ENCODE measurements at places on chromosomes 4 and X. TPM values are rescaled to one million over a fixed set of nuclear protein-coding genes. Genes with fewer than 3 reads are reported as not detected.
A peak's percentile ranks its signal among the peaks of the same experiment; 100 is the strongest.

GRCh38 chrX:133776072-133776471 lies 209.3 kb downstream of the GPC3 start:
- no peaks in the 10 kb centered on the region for H3K4me1 ChIP-seq
- H3K36me3 ChIP-seq = no peaks in the 10 kb centered on the region
- no peak overlapping the region for H3K4me3 ChIP-seq
- no peak for DNase-seq
- no peak overlapping the region for H3K27ac ChIP-seq
- H3K27me3 ChIP-seq = no peaks in the 10 kb centered on the region

DNA sequence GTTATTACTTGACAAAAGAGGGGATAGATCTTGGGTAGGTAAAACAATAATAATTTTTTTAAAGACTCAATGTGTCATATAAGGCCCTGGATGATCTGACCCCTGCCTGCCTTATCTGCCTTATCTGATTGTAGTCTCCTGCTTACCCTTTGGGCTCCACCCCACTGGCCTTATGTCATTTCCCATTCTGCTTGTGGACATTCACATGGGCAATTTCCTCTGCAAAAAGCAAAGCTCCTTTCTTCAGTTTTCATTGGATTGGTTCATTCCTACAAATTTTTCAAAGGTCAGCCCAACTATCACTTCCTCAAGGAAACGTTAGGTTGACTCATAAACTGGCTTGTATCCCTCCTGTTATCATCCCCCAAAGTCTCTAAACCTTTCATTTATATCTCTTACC lies 15.7 kb upstream of the TET2 start:
- H3K27ac ChIP-seq = no peak overlapping the region
- no peaks in the 10 kb centered on the region for H3K27me3 ChIP-seq
- H3K4me1 ChIP-seq = no peaks in the 10 kb centered on the region
- no peaks in the 10 kb centered on the region for H3K36me3 ChIP-seq
- H3K4me3 ChIP-seq = no peak overlapping the region

GRCh38 chr4:3196670-3197359 lies 52.1 kb upstream of the MSANTD1 start:
- H3K27ac ChIP-seq = no peak overlapping the region
- no peaks in the 10 kb centered on the region for H3K27me3 ChIP-seq
- H3K36me3 ChIP-seq = peaks cover 76% of the 10 kb centered on the region
- no peak overlapping the region for H3K4me3 ChIP-seq
- DNase-seq = peak; percentile 16

DNA sequence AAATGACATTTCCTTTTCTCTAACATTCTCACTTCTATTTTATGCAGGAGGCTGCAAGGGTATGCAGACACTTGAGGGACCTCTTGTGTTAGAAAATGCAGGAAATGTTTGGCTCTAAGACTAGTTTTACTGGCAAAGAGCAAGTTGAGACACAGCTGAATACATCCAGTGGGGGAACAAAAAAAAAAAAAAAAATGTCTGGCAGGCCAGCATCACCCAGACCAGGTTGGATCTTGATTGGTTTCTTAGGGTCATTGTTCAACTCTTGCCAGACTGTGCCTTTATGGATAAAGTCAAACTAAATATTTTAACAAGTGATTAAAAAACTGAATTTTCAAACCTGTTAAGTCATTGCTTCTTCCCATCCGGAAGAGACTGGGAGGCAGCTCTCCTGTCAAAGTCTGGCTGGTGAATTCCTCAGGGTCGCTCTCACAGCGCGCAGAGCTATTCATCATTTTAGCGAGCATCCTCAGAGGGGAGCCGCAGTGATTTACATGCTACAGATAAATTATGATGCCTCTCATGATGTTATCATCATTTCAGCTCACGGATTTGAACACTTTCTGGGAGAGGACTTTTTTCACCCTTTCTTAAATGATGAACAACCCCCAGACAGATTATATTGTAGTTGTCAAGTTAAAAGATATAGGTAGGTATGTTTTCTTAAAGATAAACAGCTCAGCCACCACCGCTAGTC lies 23.6 kb upstream of the PACRGL start:
- H3K4me3 ChIP-seq = no peak overlapping the region
- H3K4me1 ChIP-seq = no peaks in the 10 kb centered on the region
- H3K27me3 ChIP-seq = peaks cover 6% of the 10 kb centered on the region
- no peak for DNase-seq
- no peaks in the 10 kb centered on the region for H3K36me3 ChIP-seq

GRCh38 chr4:18664171-18664570 lies 642.6 kb upstream of the LCORL start:
- H3K36me3 ChIP-seq = no peaks in the 10 kb centered on the region
- DNase-seq = no peak
- no peaks in the 10 kb centered on the region for H3K27me3 ChIP-seq

DNA sequence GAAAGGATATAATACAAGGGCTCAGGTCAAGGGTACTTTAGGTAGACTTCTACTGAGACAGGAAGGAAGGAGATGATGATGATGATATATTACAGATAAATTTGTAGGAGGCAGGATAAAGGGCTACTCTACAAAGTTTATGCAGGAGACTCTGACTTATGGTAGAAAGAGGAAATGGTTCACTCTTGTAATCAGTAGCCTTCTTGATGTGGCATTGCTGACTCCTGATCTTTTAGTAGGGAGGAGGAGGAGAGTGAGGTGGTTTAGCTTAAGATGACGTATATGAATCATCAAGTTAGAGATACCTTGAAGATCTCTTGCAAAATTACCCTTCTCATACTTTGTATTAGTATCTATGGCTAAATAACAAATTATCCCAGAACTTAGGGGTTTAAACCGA lies 4.7 kb downstream of the BLTP1 start:
- no peak overlapping the region for H3K4me3 ChIP-seq
- peaks cover 9% of the 10 kb centered on the region for H3K36me3 ChIP-seq
- H3K27ac ChIP-seq = no peak overlapping the region
- H3K27me3 ChIP-seq = no peaks in the 10 kb centered on the region

GRCh38 chr4:147498031-147498660 lies 17.2 kb downstream of the EDNRA start:
- no peaks in the 10 kb centered on the region for H3K27me3 ChIP-seq
- no peak overlapping the region for H3K27ac ChIP-seq
- H3K4me3 ChIP-seq = no peak overlapping the region
- no peak for DNase-seq
- no peaks in the 10 kb centered on the region for H3K4me1 ChIP-seq
- no peaks in the 10 kb centered on the region for H3K36me3 ChIP-seq

GRCh38 chr4:72954811-72955210 lies 114.7 kb downstream of the COX18 start:
- no peaks in the 10 kb centered on the region for H3K4me1 ChIP-seq
- H3K36me3 ChIP-seq = no peaks in the 10 kb centered on the region
- no peak overlapping the region for H3K4me3 ChIP-seq
- H3K27me3 ChIP-seq = no peaks in the 10 kb centered on the region
- DNase-seq = no peak
- no peak overlapping the region for H3K27ac ChIP-seq

GRCh38 chr4:4594285-4594920 lies 52.6 kb upstream of the STX18 start:
- peak overlapping the region; percentile 73 for H3K27ac ChIP-seq
- no peaks in the 10 kb centered on the region for H3K27me3 ChIP-seq
- H3K36me3 ChIP-seq = no peaks in the 10 kb centered on the region
- H3K4me1 ChIP-seq = no peaks in the 10 kb centered on the region
- no peak overlapping the region for H3K4me3 ChIP-seq
- DNase-seq = no peak

GRCh38 chr4:158005021-158005420 lies 167.8 kb downstream of the GASK1B start:
- no peak for DNase-seq
- no peak overlapping the region for H3K4me3 ChIP-seq
- H3K27me3 ChIP-seq = no peaks in the 10 kb centered on the region

DNA sequence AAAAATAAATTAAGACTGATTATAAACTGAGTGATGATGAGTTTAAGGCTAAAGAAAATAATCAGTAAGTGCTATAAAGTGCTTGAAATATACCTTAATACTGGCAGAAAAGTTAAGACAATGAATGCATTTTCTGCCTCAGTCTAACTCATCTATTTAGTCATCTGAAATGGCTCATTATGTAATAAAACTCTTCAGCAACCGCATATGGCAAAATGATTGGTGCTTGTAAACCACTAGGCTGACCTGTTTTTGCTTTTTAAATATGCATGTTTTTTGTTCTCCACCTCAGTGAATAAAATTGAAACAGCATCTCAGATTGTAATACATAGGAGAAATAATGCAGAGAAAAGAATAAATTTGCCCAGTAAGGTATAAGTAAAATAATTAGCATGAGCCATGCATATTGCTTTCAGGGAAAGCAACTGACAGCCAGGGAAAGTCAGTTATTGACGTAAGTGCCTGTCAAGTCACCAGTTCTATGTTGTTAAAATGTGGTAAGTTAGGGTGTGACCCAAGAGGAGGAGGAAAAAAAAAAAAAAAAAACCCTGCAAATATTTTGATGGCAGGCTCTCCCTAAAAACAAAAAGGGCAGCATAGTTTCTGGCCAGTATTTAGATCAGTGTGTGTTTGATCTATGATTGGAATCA lies 167.5 kb downstream of the PALLD start:
- no peak overlapping the region for H3K4me3 ChIP-seq
- H3K4me1 ChIP-seq = peaks cover 16% of the 10 kb centered on the region
- no peak for DNase-seq
- no peak overlapping the region for H3K27ac ChIP-seq

GRCh38 chr4:55336138-55337034 lies 9.7 kb upstream of the SRD5A3 start:
- H3K27me3 ChIP-seq = no peaks in the 10 kb centered on the region
- H3K4me3 ChIP-seq = no peak overlapping the region
- no peak for DNase-seq
- no peak overlapping the region for H3K27ac ChIP-seq

ITIH6 gene
- total RNA-seq = not detected
